IMR-90 (cell line): ENCODE measurements at places on chromosomes 16 and 17. TPM values are rescaled to one million over a fixed set of nuclear protein-coding genes. Genes with fewer than 3 reads are reported as not detected.

The FTO gene
- total RNA-seq = 121 and 132 TPM in 2 replicates

DNA sequence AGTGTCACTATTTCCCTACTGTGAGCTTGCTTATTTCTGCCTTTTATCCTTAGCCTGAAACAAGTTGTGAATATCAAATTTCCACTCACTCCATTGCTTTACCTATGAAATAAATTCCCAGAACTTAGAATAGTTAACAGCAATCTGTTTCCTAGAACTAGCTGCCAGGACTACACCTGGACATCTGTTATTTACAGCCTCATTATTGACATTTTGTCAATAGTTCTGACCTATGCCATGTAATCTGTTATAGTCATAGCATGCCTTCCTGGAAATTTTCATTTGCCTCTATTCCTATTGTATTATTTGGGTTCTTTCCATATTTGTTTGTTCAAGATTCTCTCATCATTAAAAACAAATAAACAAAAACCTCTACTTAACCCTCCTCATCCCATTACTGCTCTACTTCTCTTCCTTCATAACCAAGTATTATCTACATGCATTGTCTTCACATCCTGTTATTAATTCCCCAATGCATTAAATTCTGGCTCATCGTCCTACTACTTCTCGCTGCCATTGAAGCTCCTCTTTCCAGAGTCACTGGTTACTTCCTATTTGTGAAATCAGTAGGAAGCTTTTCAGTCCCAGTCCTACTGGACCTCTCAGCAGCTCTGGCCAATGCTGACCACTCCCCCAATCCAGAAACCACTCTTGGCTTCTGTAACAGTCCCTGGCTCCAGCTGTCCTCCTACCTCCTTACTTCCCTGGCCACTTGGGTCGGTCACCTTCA, 55.3 kb downstream of the PIGL start:
- no peak for DNase-seq
- no peaks in the 10 kb centered on the region for H3K36me3 ChIP-seq
- no peak overlapping the region for H3K27ac ChIP-seq
- H3K27me3 ChIP-seq = no peaks in the 10 kb centered on the region
- H3K4me1 ChIP-seq = peaks cover 14% of the 10 kb centered on the region

DNA sequence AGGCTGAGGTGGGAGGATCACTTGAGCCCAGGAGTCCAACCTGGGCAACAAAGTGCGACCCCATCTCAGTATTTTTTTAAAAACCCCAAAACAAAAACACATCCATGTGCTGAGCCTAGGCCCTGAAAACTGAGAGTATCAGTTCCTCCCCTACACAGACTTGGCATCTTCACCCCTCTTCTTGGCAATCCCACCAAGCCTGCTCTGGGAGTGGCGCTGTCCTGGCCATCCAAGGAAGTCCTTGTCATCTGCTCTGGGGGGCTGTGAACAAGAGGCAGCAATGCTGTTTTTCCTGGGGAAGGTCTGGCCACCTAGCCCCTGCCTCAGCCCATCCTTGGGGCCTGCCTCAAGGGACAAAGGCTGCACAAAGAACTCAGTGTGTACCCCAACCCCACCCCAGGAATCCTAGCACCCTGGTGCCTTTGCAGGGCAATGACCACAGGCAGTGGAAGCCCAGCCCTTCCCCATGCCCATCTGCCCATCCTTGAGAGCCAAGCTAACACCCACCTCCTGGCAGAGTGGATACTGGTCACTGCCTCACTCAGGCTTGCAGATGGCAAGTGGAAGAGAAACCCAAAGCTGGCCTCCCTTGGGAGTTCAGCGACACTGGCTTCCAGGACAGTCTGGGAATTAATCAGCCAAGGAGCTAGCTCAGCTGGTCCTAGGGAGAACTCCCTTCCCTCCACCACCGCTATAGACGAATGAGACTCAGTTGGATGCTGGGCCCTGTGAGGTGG, 14.8 kb upstream of the GFOD2 start:
- no peak overlapping the region for H3K4me3 ChIP-seq
- H3K27ac ChIP-seq = no peak overlapping the region
- no peak for DNase-seq
- H3K27me3 ChIP-seq = no peaks in the 10 kb centered on the region
- peaks cover 28% of the 10 kb centered on the region for H3K36me3 ChIP-seq

- DNase-seq = no peak
- peaks cover 53% of the 10 kb centered on the region for H3K36me3 ChIP-seq
- no peak overlapping the region for H3K4me3 ChIP-seq
- no peaks in the 10 kb centered on the region for H3K27me3 ChIP-seq
- peaks cover 7% of the 10 kb centered on the region; the same call in 1 of the 2 replicates for H3K4me1 ChIP-seq
These were observed 14.1 kb downstream of the SLC7A6OS start for GRCh38 chr16:68296693-68297092.

DNA sequence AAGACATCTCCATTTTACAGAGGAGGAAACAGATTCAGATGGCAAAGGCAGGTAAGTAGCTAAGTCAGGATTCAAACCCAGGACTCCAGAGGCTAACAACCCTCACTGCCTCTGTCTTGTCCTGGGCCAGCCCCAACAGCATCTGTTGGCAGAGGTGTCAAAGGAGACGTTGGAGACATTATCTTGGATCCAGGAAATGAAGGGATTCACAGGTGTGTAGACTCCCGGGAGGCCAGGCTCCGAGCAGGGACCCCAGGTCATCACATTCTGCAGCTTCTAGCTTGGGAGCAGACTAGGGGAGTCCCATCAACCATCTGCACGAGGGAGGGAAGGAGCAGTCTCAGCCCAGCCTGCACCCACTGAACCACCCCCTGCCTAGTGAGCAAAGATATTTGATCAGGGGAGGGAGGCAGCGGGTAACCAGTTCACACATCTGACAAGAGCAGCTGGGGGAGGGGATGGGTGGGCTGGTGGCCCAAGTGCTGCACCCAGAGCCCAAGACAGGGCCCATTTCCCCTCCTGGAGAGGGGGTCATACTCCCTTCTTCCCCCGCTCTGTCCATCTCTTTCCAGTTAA, 1.0 kb upstream of the B9D1 start:
- H3K27ac ChIP-seq = no peak overlapping the region
- peaks cover 12% of the 10 kb centered on the region for H3K4me1 ChIP-seq
- no peak overlapping the region for H3K4me3 ChIP-seq
- no peaks in the 10 kb centered on the region for H3K27me3 ChIP-seq
- peaks cover 1% of the 10 kb centered on the region; the same call in 1 of the 2 replicates for H3K36me3 ChIP-seq

The ITGA2B gene
- total RNA-seq = under 0.01 TPM in 2 replicates
